ENCODE measurements at places on chromosomes 3 and 15.

GRCh38 chr15:89090791-89091626, 2.8 kb downstream of the ABHD2 start:
- DNase-seq, result no peak

DNA sequence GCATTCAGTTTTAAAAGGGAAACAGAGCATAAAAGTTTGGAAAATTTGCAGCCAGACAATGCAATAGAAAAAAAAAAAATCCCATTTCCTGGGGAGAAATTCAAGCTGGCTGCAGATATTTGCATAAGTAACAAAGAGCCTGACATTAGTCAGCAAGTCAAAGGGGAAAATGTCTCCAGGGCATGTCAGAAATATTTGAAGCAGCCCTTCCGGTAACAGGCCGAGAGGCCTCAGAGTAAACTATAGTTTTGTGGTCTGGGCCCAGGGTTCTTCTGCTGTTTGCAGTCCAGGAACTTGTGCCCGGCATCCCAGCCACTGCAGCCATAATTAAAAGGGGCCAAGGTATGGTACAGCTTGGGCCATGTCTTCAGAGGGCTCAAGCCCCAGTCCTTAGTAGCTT, 411.6 kb upstream of the BCHE start:
- no peak for DNase-seq

DNA sequence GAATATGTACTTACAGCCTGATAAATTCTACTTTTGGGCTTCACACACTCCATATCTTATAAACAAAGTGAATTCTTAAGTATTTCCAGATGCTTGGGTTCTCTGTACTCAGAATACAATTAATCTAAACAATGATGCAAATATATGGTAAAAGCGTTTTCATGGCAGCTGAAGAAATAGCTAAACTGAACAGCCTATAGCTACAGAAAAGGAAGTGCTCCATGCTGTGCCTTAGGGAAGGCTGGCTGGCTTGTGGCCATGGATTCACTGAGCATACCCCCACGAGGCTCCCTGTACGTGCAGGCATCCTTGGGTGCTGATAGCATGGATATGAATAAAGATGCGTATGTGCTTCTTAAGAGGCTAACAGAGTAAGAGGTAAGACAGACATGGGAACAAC, 264.0 kb downstream of the KLF13 start:
- DNase-seq, result no peak

- no peak for DNase-seq
These were observed 10.8 kb downstream of the MINAR1 start for GRCh38 chr15:79442911-79443310.

GRCh38 chr3:124939661-124940060, 5.1 kb upstream of the MUC13 start:
- no peak for DNase-seq

- DNase-seq, result no peak
These were observed 8.7 kb downstream of the ZDHHC19 start for GRCh38 chr3:196202516-196202970.

GRCh38 chr15:51368751-51369450, 27.4 kb downstream of the GLDN start:
- no peak for DNase-seq

DNA sequence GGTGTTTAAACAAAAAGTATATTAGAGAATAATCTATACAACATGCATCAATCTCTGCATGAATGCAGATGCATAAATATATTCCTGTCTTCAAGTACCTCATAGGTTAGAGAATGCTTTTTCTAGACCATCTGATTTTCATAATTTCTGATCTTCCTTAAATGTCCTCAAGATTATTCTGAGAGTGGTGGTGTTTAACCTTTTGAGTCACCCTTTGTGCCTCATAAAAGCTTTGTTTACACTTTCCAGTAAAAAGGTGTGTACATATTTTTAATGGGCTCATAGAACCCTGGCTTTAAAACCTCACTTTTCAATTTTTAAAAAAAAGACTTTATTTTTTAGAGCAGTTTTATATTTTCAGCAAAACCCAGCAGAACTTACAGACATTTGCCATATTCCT, 41.0 kb upstream of the ABHD10 start:
- no peak for DNase-seq

- no peak for DNase-seq
These were observed 32.3 kb upstream of the MRPS22 start for GRCh38 chr3:139311557-139311956.

GRCh38 chr15:69435985-69436384, 16.6 kb upstream of the RPLP1 start:
- no peak for DNase-seq

DNA sequence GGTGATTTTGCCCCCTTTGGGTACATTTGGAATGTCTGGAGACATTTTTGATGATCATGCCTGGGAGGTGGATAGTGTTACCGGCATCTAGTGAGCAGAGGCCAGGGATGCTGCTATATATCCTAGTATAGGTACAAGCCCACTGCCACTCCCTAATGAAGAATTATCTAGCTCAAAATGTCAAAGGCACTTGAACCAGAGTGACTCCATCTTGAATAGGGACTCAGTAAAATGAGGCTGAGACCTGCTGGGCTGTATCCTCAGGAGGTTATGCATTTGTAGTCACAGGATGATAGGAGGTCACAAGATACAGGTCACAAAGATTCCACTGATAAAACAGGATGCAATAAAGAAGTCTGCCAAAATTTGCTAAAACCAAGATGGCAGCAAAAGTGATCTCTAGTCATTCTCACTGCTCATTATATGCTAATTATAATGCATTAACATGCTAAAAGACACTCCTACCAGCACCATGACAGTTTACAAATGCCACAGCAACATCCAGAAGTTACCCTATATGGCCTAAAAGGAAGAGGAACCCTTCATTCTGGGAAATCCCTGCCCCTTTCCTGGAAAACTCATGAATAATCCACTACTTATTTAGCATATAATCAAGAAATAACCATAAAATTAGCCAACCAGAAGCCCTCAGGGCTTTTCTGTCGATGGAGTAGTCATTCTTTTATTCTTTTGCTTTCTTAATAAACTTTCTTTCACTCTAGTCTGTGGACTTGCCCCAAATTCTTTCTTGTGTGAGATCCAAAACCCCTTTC, 40.0 kb upstream of the FAM3D start:
- DNase-seq, result no peak

Measured in stimulated activated CD8-positive, alpha-beta memory T cell treated with anti-CD3 and anti-CD28 coated beads, Interleukin-15, amount 100 ng/mL, for 24 hours (primary cell).